Stimulated activated CD8-positive, alpha-beta memory T cell treated with anti-CD3 and anti-CD28 coated beads, Interleukin-15, amount 100 ng/mL, for 48 hours (primary cell): ENCODE measurements at places on chromosomes 5 and 9.

DNA sequence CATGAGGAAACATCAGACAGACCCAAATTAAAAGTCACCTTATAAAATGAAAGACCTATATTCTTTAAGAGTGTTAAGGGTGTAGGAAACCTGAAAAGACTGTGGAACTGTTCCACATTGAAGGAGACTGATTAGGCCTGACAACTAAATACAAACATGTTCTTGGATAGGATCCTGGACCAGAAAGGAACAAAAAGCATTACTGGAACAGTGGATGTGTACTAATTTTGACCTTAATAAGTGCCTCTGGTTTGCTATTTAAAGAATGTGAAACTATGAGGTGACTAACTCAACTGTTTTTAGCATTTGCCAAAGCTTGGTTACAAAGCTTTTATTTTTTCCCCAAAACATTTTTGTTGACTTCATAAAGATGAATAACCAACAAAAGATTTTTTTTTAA lies 340.6 kb downstream of the CAAP1 start:
- DNase-seq = no peak

GRCh38 chr5:173882632-173883031 lies 5.5 kb upstream of the CPEB4 start:
- no peak for DNase-seq

GRCh38 chr9:98049288-98050072 lies 7.1 kb upstream of the NANS start:
- no peak for DNase-seq

DNA sequence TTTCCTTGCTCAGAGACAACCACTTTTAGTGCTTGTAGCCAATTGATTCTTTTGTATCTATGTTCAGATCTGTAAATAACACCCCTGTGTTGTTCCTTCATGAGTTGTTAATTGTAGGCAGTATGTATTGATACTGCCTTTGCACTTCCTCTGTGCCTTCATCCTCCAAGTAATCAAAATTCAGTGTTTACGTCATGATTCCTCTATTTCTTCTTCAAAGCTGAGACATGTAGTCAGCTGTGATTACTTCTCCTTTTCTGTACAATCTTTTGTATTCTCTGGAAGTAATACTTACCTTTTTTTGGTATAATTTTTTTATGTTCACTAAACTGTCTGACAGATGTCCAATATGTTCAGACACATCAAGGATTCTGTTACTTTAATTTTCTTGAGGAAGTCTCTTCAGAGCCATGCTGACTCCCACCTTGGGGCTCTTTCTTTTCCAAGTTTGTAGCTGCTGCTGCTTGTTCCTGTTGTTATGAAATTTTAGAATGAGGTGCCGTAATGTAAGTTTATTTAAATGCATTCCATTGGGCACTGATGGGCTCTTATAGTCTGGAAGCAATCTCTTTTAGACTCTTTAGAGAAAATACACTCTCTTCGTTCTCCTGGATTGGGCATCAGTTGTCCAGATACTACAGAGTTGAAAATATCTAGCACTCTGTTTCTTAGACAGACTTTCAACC lies 30.5 kb upstream of the LRRC70 start:
- no peak for DNase-seq

DNA sequence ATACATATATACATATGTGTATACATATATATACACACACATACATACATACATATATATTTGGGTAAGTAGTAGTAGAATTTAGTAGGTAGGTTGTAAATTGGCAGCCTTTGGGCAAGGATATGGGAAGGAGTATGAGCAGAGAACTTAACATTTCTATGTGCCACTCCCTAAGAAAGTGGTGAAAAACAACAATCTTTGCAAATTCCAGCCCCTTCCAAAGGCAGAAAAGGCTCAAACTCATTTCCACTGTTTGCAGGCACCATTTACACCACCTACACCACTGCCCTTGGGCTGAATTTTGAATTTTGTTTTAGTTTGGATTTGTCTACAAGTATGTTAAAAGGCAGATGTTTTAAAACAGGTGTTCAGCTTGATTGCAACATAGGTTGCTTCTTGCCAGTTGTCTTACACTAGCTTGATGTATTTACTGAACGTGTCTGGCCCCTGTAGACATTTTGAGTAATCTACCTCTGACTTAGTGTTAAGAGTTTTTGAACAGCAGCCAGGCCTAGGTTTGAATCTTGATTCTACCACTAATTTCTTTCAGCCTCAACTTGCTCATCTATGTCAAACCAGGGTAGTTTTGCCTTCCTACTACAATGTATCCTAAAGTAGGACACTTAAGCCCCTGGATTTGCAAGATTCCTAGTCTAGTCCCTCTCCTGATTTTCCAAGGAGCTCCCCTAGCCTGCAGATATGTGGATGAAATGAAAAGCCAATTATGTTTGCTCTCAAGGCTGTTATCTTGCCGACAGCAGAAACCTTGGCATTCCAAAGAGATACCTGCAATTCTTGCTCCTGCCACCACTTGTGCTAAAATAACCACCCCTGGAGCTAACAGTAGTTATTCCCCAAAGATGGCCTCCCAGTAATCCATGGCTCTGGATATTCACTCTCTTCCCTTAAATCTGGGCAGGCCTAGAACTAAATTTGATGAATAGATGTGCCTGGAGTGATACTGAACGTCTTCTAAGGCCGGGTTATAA lies 156.2 kb upstream of the SLC44A1 start:
- no peak for DNase-seq
